ENCODE measurements at places on chromosomes 12 and 14. TPM values are rescaled to one million over a fixed set of nuclear protein-coding genes. Genes with fewer than 3 reads are reported as not detected.

Gene GPR68
- polyA plus RNA-seq = 0.82 TPM

Gene CRY1
- polyA plus RNA-seq = 14.9 TPM

Gene TRHDE
- polyA plus RNA-seq = 0.40 TPM

Gene FGD6
- polyA plus RNA-seq = 4.1 TPM

Gene CRIP1
- 28.4 TPM for polyA plus RNA-seq

Gene CCDC175
- not detected for polyA plus RNA-seq

Gene SLC8A3
- polyA plus RNA-seq = 8.5 TPM

DNA sequence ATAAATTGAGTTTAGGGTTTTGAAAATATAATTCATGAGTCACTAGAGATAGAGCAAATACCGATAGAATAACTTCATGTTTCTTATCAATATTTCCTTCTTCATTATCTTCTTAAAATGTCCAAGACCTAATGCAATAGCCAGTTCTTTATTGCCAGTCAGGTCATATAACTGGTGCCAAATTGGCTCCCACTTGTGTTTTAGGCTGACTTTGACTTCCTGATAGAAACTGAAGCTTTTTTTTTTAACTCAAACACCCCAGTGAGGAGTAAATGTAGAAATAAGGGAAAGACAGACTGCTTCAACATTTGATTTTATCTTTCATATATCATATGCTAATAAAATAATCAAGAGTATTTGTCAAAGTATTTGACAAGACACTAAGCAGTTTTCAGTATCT lies 80.7 kb downstream of the ARMH4 start:
- no peak for DNase-seq

- no peak for DNase-seq
These were observed 11.7 kb upstream of the MYL2 start for GRCh38 chr12:110932046-110932445.

GRCh38 chr12:118682656-118683055 lies 298.7 kb upstream of the SRRM4 start:
- DNase-seq = no peak

GRCh38 chr14:105962532-105962931 lies 436.1 kb downstream of the TMEM121 start:
- no peak for DNase-seq

DNA sequence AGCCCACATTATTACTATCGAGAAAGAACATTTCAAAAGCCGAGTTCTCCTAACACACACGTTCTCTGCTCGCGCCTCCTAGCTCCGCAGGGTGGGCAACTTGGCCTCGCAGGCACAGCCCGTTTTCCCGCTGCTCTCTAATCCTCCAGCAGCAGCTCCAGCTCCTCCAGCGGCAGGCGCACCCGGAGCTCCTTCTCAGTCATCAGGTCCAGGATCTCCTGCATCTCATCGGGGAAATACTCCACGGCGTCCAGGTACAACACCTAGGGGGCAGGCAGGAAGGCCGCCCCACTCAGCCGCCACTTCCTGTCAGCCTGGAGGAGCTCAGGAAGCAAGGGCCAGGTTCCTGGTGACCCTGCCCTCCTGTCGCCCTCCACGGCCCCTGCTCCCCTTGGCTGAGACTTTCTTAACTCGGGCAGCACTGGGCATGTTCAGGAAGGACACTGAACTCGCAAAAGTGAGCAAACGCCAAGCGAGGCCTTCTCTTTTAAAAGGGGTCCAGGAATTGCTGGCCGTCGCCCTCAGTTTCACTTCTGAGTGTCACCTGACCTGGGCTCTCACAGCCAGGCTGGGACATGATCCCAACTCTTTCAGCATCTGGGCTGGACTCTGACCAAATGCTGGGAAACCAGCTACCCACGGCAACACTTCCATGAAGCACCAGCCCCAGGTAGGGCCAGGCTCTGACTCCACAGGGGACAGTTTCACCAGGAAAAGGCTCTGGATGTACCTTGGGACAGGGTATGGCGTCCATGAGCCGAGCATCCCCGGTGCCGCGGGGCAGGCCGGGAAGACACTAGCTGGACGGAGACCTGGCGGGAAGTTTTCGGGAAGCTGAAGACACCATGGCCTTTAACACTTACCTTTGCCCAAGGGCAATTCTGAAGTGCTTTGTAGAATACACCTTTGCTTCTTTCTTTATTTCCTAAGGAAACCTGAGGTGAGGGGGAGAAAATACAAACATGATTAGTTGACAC lies 22.1 kb downstream of the PSMC1 start:
- DNase-seq = no peak

DNA sequence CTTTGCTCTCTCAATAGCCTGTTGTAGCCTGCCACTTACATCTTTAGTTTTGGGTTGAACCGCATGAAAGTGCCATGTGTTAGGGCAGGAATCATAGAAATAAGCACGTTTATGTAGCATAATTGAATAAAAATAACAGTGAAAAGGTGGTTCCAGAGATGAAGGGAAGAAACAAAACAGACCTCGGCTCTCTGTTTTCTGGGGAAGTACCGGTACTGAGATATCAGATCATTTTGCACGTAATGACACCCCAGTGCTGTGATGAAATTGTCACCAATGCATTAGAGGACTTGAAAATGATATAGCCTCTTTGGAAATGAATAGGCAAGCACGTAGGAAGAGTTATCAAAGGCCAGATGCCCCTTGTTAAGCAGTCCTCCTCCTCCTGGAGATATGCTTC lies 42.5 kb upstream of the DLK1 start:
- no peak for DNase-seq

DNA sequence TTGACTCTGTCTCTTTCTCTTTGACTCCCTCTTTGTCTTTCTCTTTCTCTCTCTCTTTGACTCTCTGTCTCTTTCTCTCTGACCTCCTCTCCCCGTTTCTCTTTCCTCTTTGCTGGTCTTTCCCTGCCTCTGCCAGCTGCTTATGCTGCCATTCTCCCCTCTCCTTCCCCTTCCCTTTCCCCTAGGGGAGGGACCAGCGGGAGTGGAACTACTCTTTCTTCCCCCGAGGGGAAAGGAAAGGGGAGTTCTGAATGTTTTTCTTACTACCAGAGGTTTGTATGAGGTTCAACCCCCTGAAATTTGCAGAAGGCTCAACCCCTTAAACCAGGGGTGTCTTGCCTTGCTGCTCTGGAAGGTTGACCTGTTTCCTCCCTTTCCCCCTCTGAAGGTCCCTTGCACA lies 24.7 kb upstream of the RNASE1 start:
- DNase-seq = no peak

- DNase-seq = no peak
These were observed 9.5 kb downstream of the CATSPERB start for GRCh38 chr14:91722386-91722785.

GRCh38 chr12:69341328-69341727 lies 6.9 kb upstream of the LYZ start:
- no peak for DNase-seq

GRCh38 chr12:8609061-8609570 lies 3.5 kb downstream of the AICDA start:
- DNase-seq = peak; percentile 38

DNA sequence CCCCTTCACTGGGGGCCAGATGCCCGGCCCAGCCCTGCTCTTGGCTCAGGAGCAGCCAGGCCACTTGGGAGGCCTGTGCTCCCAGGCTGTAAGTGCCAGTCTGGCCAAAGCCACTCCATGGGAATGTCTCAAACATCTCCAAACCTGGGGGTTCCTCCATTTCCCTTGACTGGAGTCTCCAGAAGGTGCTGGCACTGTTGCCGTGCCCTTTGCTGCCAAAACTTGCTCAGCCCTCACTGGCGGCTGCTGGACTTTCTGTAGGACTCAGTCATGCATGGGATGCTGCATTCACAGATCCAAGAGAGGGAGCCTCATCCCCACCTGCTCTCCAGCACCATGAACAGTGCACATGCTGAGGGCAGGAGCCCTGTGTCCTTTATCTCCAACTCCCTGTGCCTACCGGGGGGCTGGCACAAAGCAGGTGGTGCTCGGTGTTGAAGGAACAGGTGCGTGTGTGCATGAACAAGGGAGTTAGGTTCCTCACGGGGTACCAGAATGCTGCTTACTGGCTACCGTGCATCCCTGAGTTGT lies 9.6 kb upstream of the OTUB2 start:
- no peak for DNase-seq

DNA sequence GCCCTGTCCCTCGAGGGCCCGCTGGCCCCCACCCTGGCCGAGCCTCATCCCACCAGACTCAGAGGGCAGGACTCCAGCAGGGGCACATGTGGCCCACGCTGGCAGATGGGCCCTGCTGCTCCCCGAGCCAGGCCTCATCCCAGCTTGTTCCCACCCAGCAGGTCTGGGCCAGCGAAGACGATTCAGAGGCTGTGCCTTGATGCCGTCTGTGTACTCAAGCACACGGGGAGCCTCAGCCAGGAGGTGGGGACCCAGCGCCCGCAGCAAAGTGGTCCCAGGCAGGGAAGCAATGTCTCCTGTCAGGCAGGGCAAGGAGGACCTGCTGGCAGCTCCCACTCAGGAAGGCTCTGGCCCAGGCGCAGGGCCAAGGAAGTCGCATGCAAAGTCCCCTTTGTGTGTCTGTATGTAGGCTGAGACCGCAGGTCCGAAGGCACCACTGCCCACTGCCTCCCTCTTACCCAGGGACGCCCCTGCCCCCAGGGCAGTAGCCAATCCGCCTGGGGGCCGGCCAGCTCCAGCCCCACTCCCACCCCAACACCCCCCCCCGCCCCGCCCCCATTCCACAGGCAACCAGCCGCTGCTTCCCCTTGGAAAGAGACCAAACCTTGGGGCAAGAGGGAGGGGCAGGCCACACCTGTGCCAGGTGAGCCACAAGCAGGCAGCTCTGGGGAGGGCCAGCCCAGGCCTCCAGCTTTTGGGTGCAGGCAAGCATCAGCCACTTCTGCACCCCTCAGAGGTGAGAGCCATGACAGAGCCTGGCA lies 9.4 kb downstream of the DEGS2 start:
- DNase-seq = no peak

GRCh38 chr12:122201381-122201780 lies 2.1 kb upstream of the B3GNT4 start:
- no peak for DNase-seq

DNA sequence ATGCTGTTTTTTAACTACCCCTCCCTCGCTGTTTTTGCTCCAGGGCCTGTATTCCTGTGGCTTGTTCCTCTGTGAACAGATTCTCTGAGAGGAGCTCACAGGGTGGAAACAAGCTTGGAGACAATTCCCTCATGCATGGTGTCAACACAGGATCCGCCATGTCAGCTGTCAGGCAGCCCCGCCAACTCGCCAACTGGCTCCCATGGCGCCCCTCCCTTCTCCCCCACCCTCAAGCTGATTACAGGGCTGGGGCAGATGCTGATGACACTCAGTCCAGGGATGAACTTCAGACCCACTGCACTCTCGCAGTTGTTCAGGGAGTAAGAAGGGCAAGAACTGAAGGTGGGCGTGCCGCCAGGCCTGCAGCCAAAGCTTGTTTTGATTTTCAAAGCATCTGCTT lies 229.9 kb downstream of the NTF3 start:
- peak; percentile 6 for DNase-seq

- DNase-seq = no peak
These were observed 266.3 kb downstream of the APAF1 start for GRCh38 chr12:98911396-98911795.

- no peak for DNase-seq
These were observed 427.5 kb upstream of the MGAT4C start for GRCh38 chr12:86683568-86684304.
